ENCODE measurements at places on chromosomes 11 and 22. TPM values are rescaled to one million over a fixed set of nuclear protein-coding genes. Genes with fewer than 3 reads are reported as not detected.

The TAGLN gene
- total RNA-seq: 2,320 TPM

The PTPRCAP gene
- total RNA-seq: 3.5 TPM

The NPAS4 gene
- total RNA-seq: not detected

The TIGD3 gene
- total RNA-seq: not detected

The RAB36 gene
- total RNA-seq: 1.4 TPM

The GRK3 gene
- total RNA-seq: 27.4 TPM

DNA sequence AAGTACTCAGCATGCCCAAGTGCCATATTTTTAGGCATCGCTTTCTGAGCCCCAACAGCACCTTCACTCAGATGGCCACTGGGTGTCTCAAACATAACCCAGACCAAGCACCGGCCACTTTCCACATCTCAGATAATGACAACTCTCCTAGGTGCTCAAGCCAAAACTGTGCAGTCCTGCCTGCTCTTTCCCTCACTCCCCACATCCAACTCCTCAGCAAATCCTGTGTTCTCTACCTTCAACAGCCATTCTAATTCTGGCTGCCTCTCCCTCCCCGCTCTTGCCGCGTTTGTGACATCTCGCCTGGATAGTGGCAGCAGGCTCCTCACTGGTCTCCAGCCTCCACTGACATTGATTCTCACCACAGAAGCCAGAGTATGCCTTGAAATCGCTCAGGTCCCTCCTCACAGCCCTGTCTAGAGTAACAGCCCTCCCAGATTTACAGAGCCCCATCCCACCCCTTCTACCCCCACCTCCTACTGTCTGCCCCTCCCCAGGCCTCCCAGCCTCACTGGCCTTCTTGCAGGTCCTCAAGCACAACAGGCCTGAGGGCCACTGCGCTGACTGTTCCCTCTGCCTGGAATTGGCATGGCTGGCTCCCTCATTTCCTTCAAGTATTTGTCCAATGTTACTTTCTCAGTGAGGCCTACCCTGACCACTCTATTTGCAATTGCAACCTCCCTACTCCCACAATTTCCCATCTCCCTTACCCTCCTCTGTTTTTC, 1.3 kb upstream of the PHETA2 start:
- H3K27ac ChIP-seq: no peak overlapping the region
- H3K36me3 ChIP-seq: peaks cover 11% of the 10 kb centered on the region
- H3K27me3 ChIP-seq: no peaks in the 10 kb centered on the region
- peaks cover 60% of the 10 kb centered on the region for H3K4me1 ChIP-seq

GRCh38 chr11:18768978-18769377, 22.6 kb downstream of the PTPN5 start:
- DNase-seq: no peak
- H3K4me1 ChIP-seq: no peaks in the 10 kb centered on the region
- H3K27ac ChIP-seq: no peak overlapping the region
- no peaks in the 10 kb centered on the region for H3K27me3 ChIP-seq
- no peaks in the 10 kb centered on the region for H3K36me3 ChIP-seq

GRCh38 chr22:24410110-24410856, 17.1 kb upstream of the ADORA2A start:
- H3K4me3 ChIP-seq: no peak overlapping the region
- no peaks in the 10 kb centered on the region for H3K27me3 ChIP-seq
- H3K4me1 ChIP-seq: peaks cover 25% of the 10 kb centered on the region

DNA sequence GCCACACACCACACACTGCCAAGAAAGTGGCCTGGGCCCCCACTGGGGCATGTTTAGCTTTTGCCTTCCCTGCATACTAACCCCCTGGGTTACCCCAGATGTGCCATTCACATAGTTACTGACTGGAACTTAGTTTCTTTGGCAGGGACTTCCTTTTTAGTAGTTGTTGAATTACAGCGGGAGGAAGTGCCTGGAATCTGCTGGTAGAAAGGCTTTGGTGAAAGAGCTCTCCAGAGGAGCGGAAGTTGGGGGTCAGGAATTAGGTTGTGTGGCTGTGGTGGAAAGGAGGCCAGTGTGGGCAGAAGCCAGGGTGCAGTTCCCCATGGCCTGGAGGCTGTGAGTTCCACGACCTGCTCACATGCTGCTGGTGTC, 69.0 kb downstream of the MED15 start:
- no peaks in the 10 kb centered on the region for H3K27me3 ChIP-seq
- H3K4me1 ChIP-seq: peaks cover 32% of the 10 kb centered on the region
- peaks cover 100% of the 10 kb centered on the region for H3K36me3 ChIP-seq
- H3K4me3 ChIP-seq: no peak overlapping the region
- no peak for DNase-seq

DNA sequence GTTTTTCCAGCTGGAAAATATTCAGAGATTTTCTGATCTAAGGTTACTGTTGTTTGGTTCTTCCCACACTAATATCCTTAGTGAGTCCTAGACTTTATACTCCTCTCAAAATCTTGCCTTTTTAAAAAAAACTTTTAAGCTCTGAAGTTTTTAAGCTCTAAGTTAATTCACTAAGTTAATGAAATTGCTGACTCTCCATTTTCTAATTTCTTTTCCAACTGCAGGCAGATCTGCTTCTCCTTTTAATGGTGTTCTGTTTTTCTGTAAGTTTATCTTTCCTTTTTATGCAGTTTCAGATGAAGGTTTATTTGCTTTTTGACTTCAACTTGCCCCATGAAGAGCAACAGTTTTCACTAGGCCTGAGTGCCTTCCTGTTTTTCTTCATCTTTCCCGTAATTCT, 125.8 kb upstream of the ARHGAP42 start:
- H3K4me1 ChIP-seq: peaks cover 20% of the 10 kb centered on the region
- no peaks in the 10 kb centered on the region for H3K27me3 ChIP-seq
- no peak for DNase-seq

GRCh38 chr11:134733646-134734045, 321.6 kb upstream of the B3GAT1 start:
- H3K36me3 ChIP-seq: no peaks in the 10 kb centered on the region
- H3K27me3 ChIP-seq: no peaks in the 10 kb centered on the region
- H3K27ac ChIP-seq: no peak overlapping the region
- no peaks in the 10 kb centered on the region for H3K4me1 ChIP-seq
- H3K4me3 ChIP-seq: no peak overlapping the region

DNA sequence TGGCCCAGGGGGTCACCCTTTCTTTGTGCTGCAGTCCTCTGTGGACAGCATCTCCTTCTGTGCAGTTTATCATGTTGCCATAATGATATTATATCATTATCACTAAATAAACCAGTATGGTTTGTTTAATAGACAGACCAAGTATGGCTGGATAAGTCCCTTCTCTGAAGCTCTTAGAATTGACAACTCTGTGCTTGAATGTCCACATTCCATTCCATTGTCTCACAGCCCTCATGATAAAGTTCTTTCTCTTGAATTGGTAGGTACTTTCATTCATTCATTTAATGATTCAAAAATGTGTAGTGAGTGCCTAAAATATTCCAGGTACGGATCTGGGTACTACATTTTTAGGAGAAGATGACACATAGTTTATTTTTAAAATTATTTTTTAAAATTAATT, 7.8 kb downstream of the RPS6KA4 start:
- H3K4me1 ChIP-seq: no peaks in the 10 kb centered on the region
- DNase-seq: no peak
- H3K4me3 ChIP-seq: no peak overlapping the region
- peaks cover 100% of the 10 kb centered on the region for H3K36me3 ChIP-seq
- no peaks in the 10 kb centered on the region for H3K27me3 ChIP-seq

- no peak overlapping the region for H3K27ac ChIP-seq
- no peak overlapping the region for H3K4me3 ChIP-seq
- H3K4me1 ChIP-seq: no peaks in the 10 kb centered on the region
Measured at GRCh38 chr11:25981998-25982397, 349.9 kb upstream of the ANO3 start.

GRCh38 chr22:44147821-44148574, 32.7 kb upstream of the PARVG start:
- H3K36me3 ChIP-seq: peaks cover 20% of the 10 kb centered on the region
- peaks cover 7% of the 10 kb centered on the region for H3K4me1 ChIP-seq

DNA sequence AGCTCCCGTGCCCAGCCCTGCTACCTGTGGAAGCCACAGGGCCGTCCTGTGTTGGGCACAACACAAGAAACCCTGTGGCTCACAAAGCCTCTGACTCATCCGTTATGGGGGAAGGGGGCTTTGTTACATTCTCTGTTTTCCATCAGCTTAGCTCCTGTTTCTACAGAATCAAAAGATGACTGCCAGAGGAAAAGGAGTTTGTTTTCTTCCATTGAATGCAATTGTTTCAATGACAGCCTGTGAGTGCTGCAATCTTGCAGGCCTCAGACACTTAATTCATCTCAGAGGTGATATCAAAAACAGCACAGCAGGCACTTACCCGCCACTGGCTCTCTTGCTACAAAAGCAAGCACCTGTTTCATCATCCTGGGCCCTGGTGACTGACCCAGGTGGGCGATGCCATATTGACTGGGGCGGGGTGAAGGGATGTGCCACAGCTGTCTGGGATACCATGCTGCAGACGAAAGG, 194.3 kb downstream of the OPCML start:
- H3K36me3 ChIP-seq: no peaks in the 10 kb centered on the region
- H3K27ac ChIP-seq: no peak overlapping the region
- H3K27me3 ChIP-seq: no peaks in the 10 kb centered on the region
- no peak for DNase-seq

GRCh38 chr22:23437779-23438178, 142.3 kb downstream of the IGLL1 start:
- no peak overlapping the region for H3K4me3 ChIP-seq
- H3K27ac ChIP-seq: no peak overlapping the region
- no peaks in the 10 kb centered on the region for H3K36me3 ChIP-seq
- H3K27me3 ChIP-seq: peaks cover 2% of the 10 kb centered on the region
- peaks cover 13% of the 10 kb centered on the region for H3K4me1 ChIP-seq

GRCh38 chr11:32188785-32189184, 97.9 kb downstream of the RCN1 start:
- no peak for DNase-seq
- no peaks in the 10 kb centered on the region for H3K36me3 ChIP-seq
- no peaks in the 10 kb centered on the region for H3K4me1 ChIP-seq
- H3K27me3 ChIP-seq: no peaks in the 10 kb centered on the region
- H3K27ac ChIP-seq: no peak overlapping the region

DNA sequence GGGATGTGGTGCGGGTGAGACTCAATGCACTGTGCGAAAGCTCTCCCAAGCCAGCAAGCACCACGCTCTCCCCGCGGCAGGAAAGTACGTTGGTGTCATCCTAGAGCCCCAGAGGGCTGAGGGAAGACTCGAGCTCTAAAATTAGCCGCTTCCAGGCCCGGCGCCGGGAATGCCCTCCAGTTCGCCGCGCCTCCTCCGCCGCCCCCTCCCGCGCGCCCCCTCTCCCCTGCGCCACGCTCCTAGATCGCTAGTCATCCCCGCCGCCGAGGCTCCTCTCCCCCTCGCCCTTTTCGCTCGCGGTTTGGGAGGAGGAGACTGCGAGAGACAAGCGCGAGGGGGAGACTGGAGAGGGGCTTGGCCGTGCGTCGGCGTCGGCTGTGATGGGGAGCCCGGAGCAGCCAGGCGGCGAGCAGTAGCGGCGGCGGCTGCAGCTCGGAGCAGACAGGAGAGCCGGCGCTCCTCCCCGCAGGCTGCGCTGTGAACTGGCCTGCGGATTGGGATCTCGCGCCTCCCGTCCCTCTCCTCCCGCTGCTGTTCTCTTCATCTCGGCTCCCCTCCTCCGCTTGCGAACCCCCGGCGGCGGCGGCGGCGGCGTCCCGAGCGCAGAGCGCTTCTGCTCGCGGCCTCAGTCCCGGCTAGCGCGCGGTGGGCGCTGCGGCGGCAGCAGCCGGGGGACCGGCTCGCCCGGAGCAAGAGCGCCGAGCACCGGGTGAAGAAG, at the start of gene FAT3:
TSS of gene FAT3 (plus strand) at position 412 of the 718 bp plus-strand sequence. CDS start 127,295 bp downstream, outside the sequence.
- H3K36me3 ChIP-seq: no peaks in the 10 kb centered on the region
- H3K4me1 ChIP-seq: peaks cover 56% of the 10 kb centered on the region
- DNase-seq: no peak
- H3K27me3 ChIP-seq: peaks cover 3% of the 10 kb centered on the region

GRCh38 chr22:27238935-27239510, 562.5 kb downstream of the MN1 start:
- no peak overlapping the region for H3K27ac ChIP-seq
- H3K27me3 ChIP-seq: peaks cover 5% of the 10 kb centered on the region
- H3K4me3 ChIP-seq: no peak overlapping the region
- H3K4me1 ChIP-seq: peaks cover 25% of the 10 kb centered on the region
- no peaks in the 10 kb centered on the region for H3K36me3 ChIP-seq

- H3K4me1 ChIP-seq: no peaks in the 10 kb centered on the region
- no peak overlapping the region for H3K4me3 ChIP-seq
- H3K27ac ChIP-seq: no peak overlapping the region
- peak; percentile 46 for DNase-seq
Measured at GRCh38 chr11:72305891-72306585, 62.1 kb upstream of the PHOX2A start.

GRCh38 chr11:95365348-95365747, 134.3 kb upstream of the SESN3 start:
- DNase-seq: no peak
- no peaks in the 10 kb centered on the region for H3K27me3 ChIP-seq
- peaks cover 16% of the 10 kb centered on the region for H3K4me1 ChIP-seq
- no peak overlapping the region for H3K4me3 ChIP-seq
- no peaks in the 10 kb centered on the region for H3K36me3 ChIP-seq

- peaks cover 33% of the 10 kb centered on the region for H3K4me1 ChIP-seq
- H3K4me3 ChIP-seq: peak overlapping the region; percentile 96
- peak overlapping the region; percentile 90 for H3K27ac ChIP-seq
- H3K36me3 ChIP-seq: peaks cover 21% of the 10 kb centered on the region
- peaks cover 19% of the 10 kb centered on the region for H3K27me3 ChIP-seq
Measured at GRCh38 chr11:66051371-66051765, 796 bp upstream of the SF3B2 start.

DNA sequence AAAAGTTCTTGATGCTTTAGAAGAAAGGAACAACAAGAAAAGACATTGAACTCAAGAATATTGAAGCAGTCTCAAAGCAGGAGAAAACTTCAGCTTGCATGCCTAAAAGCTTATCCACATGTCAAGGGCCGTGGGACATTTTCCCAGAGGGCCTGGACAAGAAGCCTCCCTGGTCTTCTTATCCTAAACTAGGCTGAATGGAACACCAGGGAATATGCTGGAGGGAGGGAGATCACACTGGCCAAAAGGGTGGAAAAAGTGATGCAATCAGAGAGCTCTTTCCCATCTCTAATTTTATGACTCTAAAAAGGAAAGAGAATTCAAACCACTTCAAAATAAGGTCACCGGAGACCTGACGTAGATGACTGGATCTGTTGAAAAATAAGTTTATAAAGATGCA, 107.2 kb downstream of the MPPED2 start:
- no peaks in the 10 kb centered on the region for H3K27me3 ChIP-seq
- DNase-seq: no peak

DNA sequence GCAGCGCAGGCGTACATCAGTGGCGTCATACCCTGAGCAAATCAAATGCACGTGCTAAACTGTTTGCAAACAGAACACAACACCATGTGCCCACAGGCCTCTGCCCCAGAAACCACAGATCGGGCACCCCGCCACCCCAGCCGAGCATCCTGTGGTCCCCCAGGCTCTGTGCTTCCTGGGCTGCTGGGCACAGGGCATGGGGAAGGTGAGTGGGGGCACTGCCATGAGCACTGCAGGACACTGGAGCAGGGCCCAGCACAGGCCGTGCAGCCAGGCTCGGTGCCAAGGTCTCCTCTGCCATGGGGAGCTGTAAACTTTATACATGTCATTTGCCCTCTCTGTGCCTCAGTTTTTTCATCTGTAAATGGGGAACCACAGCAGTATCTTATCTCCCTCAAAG, 62.5 kb downstream of the NAT10 start:
- no peaks in the 10 kb centered on the region for H3K4me1 ChIP-seq
- no peaks in the 10 kb centered on the region for H3K27me3 ChIP-seq
- no peak overlapping the region for H3K27ac ChIP-seq
- no peaks in the 10 kb centered on the region for H3K36me3 ChIP-seq
- DNase-seq: no peak
- H3K4me3 ChIP-seq: no peak overlapping the region

GRCh38 chr22:29071261-29072045, 1.4 kb upstream of the KREMEN1 start:
- peaks cover 35% of the 10 kb centered on the region for H3K4me1 ChIP-seq
- H3K27me3 ChIP-seq: peaks cover 11% of the 10 kb centered on the region
- peak; percentile 89 for DNase-seq
- peak overlapping the region; percentile 67 for H3K4me3 ChIP-seq

- peaks cover 5% of the 10 kb centered on the region for H3K4me1 ChIP-seq
- H3K36me3 ChIP-seq: peaks cover 94% of the 10 kb centered on the region
- no peak overlapping the region for H3K27ac ChIP-seq
- H3K27me3 ChIP-seq: no peaks in the 10 kb centered on the region
Measured at GRCh38 chr11:2950825-2951224, 21.6 kb upstream of the PHLDA2 start.

Data from stomach (tissue), 19 donors.